HuH-7.5 (cell line): ENCODE measurements at places on chromosomes 3 and 15.

- no peak for DNase-seq
These were observed 10.5 kb upstream of the EIF4A2 start for GRCh38 chr3:186772701-186773417.

DNA sequence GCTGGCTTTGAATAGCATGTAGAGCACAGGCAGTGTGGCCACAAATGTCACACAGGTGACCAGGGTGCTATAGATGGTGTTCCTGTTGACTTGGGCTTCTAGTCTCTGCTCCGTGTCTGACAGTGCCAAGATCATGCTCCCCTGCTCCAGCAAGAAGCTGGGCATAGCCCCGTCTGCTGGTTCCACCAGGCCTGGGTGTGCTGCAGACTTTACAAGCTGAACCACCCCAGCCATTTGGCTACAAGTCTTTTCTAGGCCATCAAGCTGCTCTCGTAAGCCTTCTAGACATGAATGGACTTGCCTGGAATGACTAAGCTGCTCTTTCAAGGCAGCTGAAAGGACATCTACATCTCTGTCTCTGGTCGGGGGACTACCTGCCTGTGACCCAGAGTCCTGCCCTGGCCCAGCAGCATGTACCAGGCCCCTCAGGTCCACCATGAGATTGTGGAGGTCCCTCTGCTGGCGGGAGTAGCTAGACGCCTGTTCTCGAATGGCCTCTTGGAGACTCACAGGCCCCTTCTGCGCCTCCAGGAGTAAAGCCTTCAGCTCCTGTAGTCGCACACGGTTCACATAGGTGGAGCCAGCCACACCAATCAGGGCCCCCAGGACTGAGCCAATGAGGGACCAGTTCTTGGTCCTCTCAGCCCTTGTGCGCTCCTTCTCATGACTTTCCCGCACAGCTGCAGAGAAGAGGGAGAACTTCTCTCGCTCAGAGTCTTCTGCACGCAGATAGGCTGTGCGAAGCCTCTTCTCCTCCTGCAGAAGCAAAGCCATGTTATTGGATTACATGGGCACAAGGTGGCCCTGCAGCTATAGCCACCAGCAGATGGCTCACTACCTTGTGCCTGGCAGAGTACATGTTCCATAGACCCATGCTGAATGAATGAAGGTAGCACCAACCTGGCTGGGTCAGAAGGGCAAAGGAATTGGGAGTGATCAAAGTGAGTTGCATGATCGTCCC, 2.8 kb upstream of the PLXNB1 start:
- DNase-seq: peak; percentile 29

- no peak for DNase-seq
These were observed 1.7 kb downstream of the RORA start for GRCh38 chr15:61227269-61227949.

- DNase-seq: no peak
These were observed 354.4 kb downstream of the TUSC7 start for GRCh38 chr3:117063930-117064329.

DNA sequence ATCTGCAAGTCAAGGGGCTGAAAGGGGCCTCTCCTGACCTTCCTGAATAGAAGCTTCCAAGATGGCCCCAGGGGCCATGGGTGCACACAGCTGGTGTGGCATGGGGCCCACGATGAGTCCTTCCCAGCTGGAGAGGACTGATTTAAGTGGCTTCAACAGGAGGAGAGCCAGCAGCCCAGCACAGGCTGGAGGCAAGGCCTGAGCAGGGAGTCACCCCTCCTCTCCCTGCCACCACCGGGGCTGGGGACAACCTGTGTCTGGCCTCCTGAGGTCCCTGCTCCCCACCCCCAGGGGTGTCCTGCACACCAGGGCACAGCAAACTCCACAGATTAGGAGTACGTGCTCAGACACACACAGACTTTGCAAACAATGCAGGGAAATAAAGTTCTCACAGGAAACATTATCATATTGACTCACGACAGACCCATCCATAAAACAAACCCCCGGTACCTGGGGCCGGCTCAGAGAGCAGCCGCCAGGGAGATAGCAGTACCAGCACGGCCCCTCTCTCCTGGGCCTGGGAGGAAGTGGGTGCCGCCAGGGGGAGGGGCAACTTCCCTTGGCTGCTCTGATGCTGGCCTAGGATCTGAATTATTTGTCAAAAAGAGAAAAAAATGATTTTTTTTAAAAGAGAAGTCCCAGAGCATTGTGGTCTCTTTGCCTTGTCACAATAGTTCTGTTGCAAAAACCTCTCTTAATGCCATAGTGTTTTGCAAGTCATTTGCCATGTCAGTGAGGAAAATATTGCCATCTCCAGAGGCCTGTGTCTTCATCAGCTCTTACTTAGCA, 21.9 kb upstream of the TSEN2 start:
- DNase-seq: no peak

DNA sequence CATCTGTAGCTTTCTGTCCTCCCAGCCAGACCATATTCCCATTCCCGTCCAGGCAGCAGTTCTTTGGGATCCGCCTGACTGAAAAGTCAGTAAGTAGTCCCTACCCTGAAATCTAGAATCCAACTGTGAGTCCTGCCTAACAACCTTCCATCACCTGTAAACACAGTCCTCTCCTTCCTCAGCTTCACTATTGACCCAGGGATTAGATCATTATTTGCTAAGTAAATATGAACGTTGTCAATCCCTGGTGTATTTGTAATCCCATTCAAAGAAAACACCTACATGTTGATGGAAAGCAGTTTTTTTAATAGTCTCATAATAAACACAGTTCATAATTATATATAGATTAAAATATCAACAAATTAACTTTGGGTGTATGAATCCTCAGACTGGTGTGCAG, 732 bp downstream of the SAXO2 start:
- DNase-seq: peak; percentile 77

GRCh38 chr15:79874242-79874641, 22.6 kb downstream of the MTHFS start:
- DNase-seq: no peak

DNA sequence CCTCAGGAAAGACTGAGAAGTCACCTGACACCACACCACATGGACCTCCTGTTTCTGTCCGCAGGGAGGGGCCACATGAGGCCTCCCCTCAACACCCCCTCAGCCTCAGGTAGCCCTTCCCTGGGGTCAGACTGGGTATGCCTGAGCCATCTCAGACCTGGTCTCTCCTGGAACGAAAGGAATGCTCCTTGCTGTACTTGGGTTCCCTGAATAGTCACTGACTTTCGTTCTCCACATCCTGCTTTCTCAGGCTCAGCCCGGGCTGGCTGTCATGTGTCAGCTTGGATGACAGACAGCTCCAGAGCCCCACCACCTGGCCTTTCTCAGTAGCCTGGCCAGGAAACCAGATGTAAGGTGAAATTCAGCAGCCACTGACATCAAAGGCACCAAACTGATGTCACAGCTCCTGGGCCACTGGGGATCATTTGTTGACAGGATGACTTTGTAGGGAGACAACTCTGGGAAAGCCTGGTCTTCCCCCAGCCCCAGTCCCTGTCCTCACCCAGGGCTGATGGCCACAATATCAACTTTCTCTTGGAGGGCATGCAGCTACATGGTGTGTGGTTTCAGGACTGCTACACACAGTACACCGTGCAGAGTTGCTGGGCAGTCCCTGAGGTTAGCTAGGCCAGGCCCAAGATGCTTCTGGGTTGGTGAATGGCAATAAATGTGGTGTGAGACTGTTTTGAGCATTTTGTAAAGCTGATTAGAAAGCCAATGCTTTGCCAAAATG, 141.4 kb upstream of the MRPS22 start:
- DNase-seq: peak; percentile 20

GRCh38 chr15:62793752-62794144, 248.8 kb upstream of the TPM1 start:
- DNase-seq: no peak

- DNase-seq: no peak
These were observed 122.3 kb upstream of the PRR20G start for GRCh38 chr3:127410137-127410488.

DNA sequence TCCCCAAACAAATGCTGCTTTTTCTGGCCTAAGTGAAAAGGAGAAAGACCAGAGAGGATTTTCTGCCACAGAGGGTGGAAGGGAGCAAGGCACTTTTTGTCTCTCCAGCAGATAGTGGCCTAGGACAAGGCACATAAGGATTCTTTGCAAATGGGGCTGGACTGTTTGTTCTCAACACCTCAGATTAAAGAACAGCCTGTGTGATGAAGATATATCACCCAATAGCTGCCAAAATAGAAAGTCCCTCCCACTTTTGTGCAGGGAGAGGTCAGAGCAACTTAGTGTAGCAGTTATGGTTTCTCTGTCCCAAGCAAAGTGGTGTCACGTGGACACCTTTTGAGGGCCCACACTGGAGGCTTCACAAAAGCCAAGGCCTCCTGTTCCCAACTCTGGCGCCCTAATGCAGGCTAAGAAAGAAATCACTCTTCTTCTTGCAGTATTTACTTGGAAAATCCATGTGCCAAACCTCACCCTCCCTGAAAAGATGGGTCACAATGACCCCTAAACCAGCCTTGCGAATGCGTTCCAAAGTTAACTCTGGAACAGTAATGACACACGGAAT, 84.9 kb downstream of the LRIG1 start:
- no peak for DNase-seq

DNA sequence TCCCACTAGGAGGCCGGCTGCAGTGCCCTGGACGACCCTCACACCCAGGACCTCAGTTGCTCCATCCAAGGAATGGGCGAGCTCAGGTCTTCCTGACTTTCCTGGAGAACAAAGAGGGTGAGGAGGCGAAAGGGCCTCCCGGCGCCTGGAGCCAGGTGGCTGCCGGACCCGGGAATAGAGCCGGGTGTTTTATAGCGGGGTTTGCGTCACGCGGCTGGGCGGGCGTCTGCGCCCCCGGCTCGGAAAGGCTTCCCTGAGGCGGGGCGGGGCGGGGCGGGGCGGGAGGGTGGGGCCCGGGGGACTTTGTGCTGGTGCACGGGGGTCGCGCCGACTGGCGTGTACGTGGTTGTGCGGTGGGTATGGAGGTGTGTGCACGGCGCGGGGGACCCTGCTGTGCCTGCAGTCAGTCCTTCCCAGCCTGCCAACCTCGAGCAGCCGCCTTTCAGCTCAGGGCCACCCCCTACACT, 4.6 kb upstream of the PRKCD start:
- DNase-seq: no peak

DNA sequence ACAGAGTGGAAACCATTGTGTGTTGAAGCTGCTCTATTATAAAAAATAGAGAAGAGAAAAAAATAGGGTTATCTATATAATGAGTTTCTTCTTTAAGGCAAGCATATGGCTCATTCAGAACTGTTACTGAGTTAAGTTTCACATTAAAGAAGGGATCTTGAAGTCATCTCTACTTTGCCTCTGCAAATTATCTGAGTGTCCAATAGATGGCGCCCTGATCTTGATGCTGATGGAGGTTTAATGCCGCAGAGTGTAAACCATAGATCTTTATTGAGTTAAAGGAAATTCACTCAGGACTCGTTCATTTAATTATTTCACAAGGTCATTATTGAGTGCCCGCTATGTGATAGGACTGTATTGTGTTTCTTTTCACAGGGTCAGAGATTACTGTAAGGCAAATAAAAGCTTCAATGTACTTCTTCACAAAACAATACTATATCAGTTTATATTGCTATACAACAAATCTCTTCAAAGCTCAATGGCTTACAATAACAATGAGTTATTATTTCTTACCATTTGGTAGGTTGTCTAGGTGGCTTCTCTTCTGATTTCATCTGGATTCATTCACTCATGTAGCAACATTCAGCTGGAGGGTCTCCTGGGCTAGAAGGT, 171.4 kb downstream of the NSUN3 start:
- DNase-seq: no peak
